T-helper 17 cell (primary cell): ENCODE measurements at places on chromosomes 7 and 10. TPM values are rescaled to one million over a fixed set of nuclear protein-coding genes. Genes with fewer than 3 reads are reported as not detected.

DNA sequence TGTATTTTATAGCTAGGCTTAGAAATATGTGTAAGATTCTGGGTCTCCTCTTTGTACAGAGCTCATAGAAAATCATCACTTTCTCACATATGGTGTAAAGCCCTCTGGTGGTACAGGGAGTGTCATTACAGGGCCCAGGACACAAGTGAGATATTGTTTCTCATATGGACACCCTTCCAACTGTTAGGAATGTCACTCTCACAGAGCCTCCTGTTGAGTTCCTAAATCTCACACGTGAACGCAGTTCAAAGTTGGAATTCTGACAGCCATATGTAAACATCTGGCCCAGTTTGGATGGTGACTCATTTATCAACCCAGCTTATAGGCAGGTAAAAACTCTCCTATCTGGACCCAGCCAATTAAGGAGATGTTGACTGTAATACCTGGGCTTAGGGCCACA, 35.4 kb upstream of the ZNF107 start:
- no peak overlapping the region for H3K4me3 ChIP-seq
- peaks cover 11% of the 10 kb centered on the region for H3K4me1 ChIP-seq
- no peaks in the 10 kb centered on the region for H3K36me3 ChIP-seq
- H3K27ac ChIP-seq, result no peak overlapping the region
- DNase-seq, result no peak
- H3K27me3 ChIP-seq, result no peaks in the 10 kb centered on the region

- no peak overlapping the region for H3K27ac ChIP-seq
- H3K4me3 ChIP-seq, result no peak overlapping the region
- H3K27me3 ChIP-seq, result peaks cover 48% of the 10 kb centered on the region
- peaks cover 7% of the 10 kb centered on the region for H3K4me1 ChIP-seq
- DNase-seq, result no peak
Measured at GRCh38 chr7:94391726-94392392, 2.8 kb upstream of the COL1A2 start.

DNA sequence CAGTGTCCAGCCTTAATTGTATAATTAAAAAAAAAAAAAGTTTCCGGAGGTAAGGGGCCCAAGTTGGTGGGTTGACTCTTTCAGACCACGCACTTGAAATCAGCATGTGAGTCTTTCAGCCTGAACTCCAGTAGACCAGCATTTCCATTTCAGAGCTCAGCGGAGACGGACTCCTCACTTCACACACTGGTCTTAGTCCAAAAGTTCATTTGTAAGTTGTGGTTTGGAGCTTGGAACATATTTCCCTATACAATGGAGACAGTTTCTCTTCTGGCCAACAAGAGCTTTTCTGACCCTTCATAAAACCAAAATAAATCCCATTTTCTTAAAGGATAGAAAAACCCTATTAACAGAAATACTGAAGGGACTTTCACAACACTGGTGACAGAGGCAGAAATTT, 41.0 kb downstream of the ATXN7L1 start:
- H3K4me1 ChIP-seq, result peaks cover 17% of the 10 kb centered on the region
- no peaks in the 10 kb centered on the region for H3K27me3 ChIP-seq
- no peak for DNase-seq
- no peaks in the 10 kb centered on the region for H3K36me3 ChIP-seq
- H3K27ac ChIP-seq, result no peak overlapping the region

- no peak for DNase-seq
- H3K4me1 ChIP-seq, result peaks cover 8% of the 10 kb centered on the region
- no peaks in the 10 kb centered on the region for H3K36me3 ChIP-seq
- no peaks in the 10 kb centered on the region for H3K27me3 ChIP-seq
Measured at GRCh38 chr10:132349766-132350165, 17.8 kb downstream of the LRRC27 start.

Gene GRIFIN
- not detected for total RNA-seq

DNA sequence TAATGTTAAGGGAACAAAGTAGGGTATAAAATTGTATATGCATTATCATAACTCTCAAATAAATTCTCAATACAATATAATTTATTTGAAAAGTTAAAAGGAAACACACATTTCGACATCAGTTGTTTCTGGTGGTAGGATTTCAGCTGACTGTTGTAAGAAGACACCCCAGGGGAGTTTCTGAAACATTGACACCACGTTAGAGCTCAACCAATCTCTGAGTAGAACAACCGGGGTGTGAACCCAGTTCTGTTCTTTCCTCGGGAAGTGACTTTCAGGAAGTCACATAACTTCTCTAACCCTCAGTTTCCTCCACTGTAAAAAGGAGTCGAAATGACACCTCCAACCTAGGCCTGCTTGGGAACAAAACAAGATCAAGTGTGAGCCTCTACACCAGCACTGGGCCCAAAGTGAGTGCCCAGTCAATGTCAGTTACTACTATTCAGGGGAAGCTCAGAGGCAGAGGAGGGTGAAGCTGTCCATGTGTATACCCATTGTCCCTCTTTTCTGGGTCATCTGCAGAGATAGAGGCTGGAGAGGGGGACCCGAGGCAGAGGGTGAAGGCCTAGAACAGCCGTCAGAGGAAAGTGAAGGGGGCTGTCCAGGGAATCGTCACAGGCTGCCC, 67.1 kb downstream of the AOAH start:
- no peak for DNase-seq
- peak overlapping the region; percentile 27 for H3K27ac ChIP-seq
- peak overlapping the region; percentile 61 for H3K4me3 ChIP-seq
- peaks cover 2% of the 10 kb centered on the region for H3K36me3 ChIP-seq
- peaks cover 5% of the 10 kb centered on the region for H3K4me1 ChIP-seq

GRCh38 chr7:30181211-30181610, 46.4 kb downstream of the MTURN start:
- peaks cover 4% of the 10 kb centered on the region for H3K4me1 ChIP-seq
- H3K36me3 ChIP-seq, result no peaks in the 10 kb centered on the region
- no peak overlapping the region for H3K27ac ChIP-seq
- H3K4me3 ChIP-seq, result no peak overlapping the region

DNA sequence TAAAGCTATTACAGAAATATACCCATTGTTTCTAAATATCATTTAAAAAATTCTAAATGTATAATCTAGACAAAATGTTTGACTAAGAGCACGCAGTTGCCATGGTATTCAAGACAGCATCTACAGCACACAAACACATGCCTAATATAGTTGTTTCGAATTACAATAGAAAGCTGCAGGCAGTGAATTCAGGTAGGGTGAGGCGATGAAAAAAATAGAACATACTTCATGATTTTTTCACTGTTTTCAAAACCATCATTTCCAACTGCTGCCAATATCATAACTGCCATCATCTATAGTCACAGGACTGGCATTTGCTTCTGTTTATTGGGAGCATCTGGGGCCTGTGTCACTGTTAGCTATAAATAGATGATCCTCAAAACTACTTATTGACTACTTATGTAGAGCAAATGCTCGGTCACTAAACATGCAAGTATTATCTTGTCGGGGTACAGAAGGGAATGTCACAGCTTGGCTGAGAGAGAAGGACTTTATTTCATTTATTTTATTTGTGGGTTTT, 34.4 kb upstream of the OTUD1 start:
- H3K4me1 ChIP-seq, result no peaks in the 10 kb centered on the region
- no peak overlapping the region for H3K4me3 ChIP-seq
- H3K27ac ChIP-seq, result no peak overlapping the region
- no peaks in the 10 kb centered on the region for H3K36me3 ChIP-seq
- DNase-seq, result no peak

- no peaks in the 10 kb centered on the region for H3K36me3 ChIP-seq
- H3K4me3 ChIP-seq, result no peak overlapping the region
- no peaks in the 10 kb centered on the region for H3K4me1 ChIP-seq
- no peak for DNase-seq
- H3K27me3 ChIP-seq, result peaks cover 30% of the 10 kb centered on the region
Measured at GRCh38 chr7:144063710-144064109, 5.9 kb upstream of the OR2A25 start.

DNA sequence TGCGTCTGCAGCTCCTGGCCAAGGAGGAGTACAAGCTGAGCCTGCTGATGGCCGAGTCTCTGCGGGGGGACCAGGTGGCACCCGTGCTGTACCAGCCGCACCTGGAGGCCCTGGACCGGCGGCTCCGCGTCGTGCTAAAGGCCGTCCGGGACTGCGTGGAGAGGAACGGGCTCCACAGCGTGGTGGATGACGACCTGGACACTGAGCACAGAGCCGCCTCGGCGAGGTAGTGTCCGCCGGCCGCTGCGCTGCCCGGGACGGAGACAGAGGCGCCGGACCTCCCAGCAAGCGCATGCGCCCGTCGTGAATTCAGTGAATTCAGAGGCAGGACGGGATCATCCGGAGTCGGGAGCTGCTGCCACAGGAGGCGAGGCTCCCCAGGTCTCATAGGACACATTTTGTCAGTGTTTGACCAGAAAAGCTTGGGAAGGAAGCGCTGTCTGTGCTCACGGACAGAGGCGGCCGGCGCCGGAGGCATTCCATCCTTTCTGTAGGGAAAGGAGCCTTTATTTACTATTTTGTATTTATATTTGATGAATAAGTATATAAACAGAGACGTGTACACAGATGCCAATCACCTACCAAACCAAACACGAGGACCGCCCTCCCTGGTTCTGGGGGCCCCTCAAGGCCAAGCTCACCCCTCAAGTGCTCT, 30.1 kb upstream of the FOXL3 start:
- H3K36me3 ChIP-seq, result peaks cover 3% of the 10 kb centered on the region
- H3K4me1 ChIP-seq, result no peaks in the 10 kb centered on the region
- no peak for DNase-seq
- H3K4me3 ChIP-seq, result no peak overlapping the region
- no peak overlapping the region for H3K27ac ChIP-seq
- H3K27me3 ChIP-seq, result no peaks in the 10 kb centered on the region

DNA sequence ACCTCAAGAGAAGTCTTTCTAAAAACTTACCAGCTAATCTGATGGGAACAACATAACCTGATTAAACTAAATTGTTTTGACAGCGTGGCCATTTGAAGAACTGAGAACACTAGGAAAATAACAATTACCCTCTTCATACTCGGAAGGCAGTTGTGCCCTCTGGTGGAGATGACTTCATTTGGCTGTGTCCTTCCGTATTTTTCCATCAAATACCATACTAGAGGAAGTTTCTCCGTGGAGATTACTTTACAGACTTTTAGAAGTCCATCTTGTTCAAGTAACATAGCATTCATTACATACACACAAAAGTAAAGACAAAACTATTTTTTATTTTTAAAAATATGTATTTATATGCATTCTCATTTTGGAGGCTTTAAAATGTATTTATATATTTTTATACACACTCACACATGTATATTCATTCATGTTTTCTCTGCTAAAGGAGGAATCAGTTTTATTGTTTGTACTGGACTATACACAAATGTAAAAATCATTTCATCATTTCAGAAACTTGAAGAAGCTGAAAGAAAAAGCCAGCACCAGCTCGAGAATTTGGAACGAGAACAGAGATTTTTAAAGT, 25.2 kb downstream of the SMNDC1 start:
- no peaks in the 10 kb centered on the region for H3K27me3 ChIP-seq
- no peak overlapping the region for H3K27ac ChIP-seq
- no peaks in the 10 kb centered on the region for H3K36me3 ChIP-seq
- H3K4me3 ChIP-seq, result no peak overlapping the region

DNA sequence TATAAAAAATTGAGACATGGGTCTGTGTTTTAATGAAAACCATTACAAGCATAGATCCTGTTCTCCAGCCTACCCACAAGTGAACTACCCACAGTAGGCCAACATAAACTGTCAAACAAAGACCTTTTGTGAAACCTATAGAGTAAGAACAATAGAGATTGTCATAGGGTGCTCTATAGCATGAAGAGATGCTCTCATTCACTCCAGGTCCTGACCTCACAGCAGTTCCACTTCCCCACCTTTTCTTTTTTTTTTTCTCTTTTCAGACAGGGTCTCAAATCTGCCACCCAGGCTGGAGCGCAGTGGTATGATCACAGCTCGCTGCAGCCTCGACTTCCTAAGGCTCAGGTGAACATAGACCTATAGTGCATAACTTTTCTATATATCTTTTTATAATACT, 72.3 kb downstream of the CPEB3 start:
- no peak for DNase-seq
- no peaks in the 10 kb centered on the region for H3K27me3 ChIP-seq
- H3K36me3 ChIP-seq, result no peaks in the 10 kb centered on the region
- H3K4me1 ChIP-seq, result peaks cover 4% of the 10 kb centered on the region

DNA sequence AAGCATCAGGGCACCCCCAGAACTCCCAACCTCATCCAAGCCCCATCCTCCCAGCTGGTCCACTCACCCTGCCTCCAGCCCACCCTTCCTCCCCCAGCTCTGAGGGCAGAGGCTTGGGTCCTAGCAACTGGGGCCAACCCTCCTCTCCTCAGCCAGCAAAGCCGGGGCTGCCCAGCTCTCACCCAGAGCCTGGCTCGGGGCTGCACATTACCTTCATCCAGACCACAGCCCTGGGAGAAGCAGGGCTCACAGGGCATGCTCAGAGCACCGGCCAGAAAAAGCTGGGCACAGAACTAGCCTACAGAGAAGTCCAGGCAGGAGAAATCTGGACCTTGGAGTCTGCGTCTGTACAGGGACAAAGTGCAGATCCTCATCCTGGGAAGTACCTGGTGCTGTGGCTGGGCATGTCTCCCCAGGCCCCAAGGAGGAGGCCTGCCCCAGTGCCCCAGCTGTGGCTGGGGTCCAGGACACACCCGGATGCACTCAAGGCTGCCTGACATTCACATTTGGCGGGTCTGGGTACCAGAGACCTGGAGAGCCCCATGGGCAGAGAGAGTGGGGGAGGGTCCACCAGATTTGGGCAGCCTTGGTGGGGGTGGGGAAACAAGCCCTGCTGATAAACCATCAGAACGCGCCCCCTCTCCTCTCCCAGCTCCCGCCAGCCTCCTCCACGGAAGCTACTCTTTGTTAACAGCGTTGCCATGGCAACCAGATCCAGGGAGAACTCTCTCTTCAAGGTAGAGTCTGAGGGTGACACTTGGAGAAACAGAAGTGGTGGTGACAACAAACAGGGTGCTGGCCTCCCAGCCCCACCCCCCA, 5.1 kb downstream of the RASGEF1A start:
- H3K4me1 ChIP-seq, result peaks cover 21% of the 10 kb centered on the region
- H3K27ac ChIP-seq, result peak overlapping the region; percentile 51
- H3K4me3 ChIP-seq, result no peak overlapping the region
- no peak for DNase-seq
- peaks cover 5% of the 10 kb centered on the region for H3K27me3 ChIP-seq

Gene GRID2IP
- 0.17 TPM for total RNA-seq

DNA sequence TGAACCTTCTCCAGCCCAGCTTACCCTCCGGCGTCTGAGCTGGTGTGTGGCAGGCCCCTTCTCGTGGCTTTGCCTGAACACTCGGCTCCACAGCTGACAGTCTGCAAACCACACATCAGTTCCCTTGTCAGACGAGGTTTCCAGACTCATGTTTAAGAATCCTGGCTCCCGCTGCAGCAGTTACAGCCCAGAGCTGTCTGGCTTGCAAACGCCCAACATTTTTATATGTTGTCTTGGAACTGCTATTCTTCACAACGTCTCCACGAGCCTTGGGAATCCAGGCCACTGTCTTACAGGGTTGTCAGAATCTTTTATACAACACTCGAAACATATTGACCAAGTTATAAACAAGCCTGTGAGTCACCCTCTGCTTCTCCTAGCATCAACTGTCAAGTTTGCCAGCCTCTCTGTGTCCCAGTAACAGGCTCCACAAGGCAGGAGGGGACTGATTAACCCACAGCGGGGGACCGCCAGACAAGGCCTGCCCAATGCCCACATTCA, 68.1 kb downstream of the TNS3 start:
- no peak overlapping the region for H3K27ac ChIP-seq
- H3K36me3 ChIP-seq, result no peaks in the 10 kb centered on the region
- H3K4me1 ChIP-seq, result no peaks in the 10 kb centered on the region
- H3K27me3 ChIP-seq, result peaks cover 4% of the 10 kb centered on the region

Gene KLF14
- total RNA-seq, result not detected
